Colonic mucosa (tissue), 4 donors: ENCODE measurements at places on chromosomes 7 and 10.

- peak; percentile 73 for DNase-seq
These were observed 202.9 kb downstream of the GRM3 start for GRCh38 chr7:86846494-86847190.

DNA sequence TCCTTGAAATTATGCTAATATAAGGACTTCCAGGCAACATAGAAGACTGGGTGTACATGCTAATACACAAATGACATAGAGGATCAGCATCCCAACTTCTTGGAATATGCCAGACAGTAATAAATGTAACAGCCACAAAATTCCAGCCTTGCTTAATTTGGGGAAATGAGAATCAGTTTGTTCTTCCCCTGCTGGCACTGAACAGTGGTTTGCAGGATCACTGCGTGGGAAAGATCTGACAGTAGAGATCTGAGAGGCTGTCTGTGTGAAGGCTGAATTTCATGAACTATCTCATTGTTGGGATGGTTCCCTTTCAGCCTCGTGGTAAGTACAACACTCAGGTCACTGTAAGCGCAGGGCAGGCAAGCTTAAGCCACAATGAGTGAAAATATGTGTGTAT, 1078.0 kb downstream of the LRMDA start:
- no peak for DNase-seq

GRCh38 chr10:129464251-129464650, 2.8 kb upstream of the MGMT start:
- no peak for DNase-seq

DNA sequence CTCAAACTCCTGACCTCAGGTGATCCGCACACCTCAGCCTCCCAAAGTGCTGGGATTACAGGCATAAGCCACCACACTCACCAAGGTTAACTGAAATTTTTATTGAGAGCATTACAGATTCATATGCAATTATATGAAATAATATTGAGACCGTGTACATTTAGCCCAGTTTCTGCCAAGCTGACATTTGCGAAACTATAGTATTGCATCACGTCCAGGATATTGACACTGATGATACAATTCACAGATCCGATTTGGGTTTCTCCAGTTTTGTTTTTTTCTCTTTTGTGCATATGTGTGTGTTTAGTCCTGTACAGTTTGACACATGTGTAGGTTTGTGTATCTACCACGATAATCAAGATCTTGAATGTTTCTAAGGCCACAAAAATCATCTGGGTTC, 627.9 kb upstream of the FOXK1 start:
- no peak for DNase-seq

GRCh38 chr10:124120410-124121061, 27.1 kb upstream of the CHST15 start:
- no peak for DNase-seq

DNA sequence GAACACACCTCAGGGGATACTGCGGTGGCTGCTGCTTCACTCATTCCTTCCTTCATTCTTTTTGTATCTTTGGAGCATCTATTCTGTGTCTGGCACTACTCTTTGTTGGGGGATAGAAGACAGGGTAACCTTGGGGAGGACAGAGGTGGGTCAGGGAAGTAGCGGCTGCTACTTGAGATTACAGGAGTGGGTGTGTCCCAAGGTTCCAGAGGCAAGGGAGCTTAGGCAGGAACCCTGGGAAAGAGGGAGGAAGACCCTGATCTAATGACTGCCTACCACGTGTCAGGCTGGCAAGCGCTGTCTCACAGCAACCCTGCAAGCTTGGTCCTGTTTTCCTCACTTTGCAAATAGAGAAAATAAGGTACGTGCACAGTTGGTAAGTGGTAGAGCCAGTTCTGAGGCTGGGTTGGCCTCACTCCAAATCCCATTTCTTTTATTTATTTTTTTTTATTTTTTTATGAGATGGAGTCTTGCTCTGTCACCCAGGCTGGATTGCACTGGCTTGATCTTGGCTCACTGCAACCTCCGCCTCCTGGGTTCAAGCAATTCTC, 985.9 kb upstream of the ZNF722 start:
- DNase-seq: no peak

GRCh38 chr10:60650378-60650800, 127.9 kb upstream of the CDK1 start:
- DNase-seq: no peak

GRCh38 chr7:19964246-19964645, 190.8 kb upstream of the TMEM196 start:
- DNase-seq: no peak

DNA sequence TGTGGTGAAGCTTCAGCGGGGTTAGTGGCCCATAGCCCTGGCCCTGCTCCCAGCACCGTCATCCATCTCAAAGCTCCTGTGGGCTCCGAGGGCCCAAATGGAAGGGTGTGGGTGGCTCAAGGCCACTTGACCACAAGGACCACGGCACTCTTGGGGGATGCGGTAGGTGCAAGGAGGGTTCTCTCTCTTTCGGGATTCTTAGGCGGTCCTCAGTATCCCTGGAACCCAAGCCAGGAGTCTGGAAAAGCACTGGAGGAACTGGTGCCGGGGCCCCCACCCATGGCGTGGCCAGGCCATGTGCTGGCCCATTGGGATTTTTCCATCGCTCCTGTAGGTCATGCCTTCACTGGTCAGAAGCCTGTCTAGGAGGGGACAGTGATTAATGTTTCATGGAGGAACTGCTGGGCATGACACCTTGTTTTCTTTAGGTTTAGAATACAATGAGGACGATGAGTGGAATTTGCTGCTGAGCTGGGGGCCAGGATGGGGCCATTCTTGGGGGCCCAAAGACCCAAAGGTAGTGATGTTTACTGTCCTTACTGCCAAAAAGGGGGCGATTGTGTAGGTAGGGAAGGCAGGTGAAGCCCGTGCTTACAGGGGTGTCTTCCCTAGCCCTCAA, 16.7 kb downstream of the AQP1 start:
- DNase-seq: peak; percentile 15

GRCh38 chr7:24725554-24726241, 31.6 kb downstream of the GSDME start:
- no peak for DNase-seq

- DNase-seq: no peak
These were observed 794 bp downstream of the PCGF6 start for GRCh38 chr10:103350175-103350516.

GRCh38 chr10:78802866-78803265, 265.9 kb upstream of the ZMIZ1 start:
- peak; percentile 32 for DNase-seq

DNA sequence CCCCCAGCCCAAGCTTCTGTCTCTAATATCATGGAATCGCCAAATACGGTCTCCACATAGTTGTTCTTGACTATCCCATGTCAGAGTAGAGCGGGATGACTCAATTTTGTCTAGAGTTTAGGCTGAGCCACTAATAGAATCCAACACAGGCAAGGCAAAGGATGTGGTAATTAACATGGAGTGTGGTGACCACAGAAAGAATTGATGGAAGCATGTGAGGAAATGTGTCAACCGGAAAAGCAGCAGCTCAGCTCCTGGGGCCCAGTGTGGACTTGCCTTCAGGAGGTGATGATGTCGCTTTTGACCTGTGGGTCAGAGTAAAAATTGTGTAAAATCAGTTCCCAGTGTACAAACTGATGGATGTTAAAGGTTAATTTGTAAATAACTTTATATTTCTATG, 139.3 kb upstream of the KLF6 start:
- DNase-seq: no peak

GRCh38 chr7:79471699-79472098, 18.2 kb upstream of the MAGI2 start:
- no peak for DNase-seq

DNA sequence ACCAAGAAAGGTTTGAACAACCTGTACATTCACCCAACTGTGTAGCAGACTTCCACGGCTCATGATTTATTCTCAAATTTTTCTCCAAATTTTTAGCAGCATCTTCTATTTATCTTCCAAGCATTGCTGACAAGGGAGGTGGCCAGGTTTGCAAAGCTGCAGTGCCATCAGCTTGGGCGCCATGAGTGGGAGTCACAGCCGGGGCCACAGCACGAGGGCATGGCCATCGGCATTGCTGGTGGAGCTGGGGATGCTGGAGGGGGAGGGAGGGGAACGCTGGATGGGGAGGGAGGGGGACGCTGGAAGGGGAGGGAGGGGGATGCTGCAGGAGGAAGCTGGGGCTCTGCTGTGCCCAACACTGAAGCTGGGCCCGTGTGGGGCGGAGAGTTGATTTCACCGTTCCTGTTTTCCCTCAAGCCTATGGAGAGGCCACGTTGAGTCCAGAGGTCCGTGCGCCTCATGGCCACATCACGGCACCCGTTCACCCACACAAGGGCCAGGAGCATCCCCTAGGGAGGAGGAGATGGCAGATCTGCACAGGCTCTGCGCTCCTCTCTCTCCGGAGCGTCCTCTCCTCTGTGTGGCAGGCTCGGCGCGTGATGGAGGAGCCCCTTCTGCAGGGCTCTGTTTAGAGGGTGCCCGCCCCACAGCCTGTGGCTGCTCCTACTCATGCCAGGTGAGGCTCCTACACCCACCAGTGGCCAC, 520.2 kb downstream of the DNAJB6 start:
- DNase-seq: no peak

- DNase-seq: peak; percentile 55
These were observed 91.0 kb upstream of the STRIP2 start for GRCh38 chr7:129343099-129343700.

- no peak for DNase-seq
These were observed 286.4 kb downstream of the WDR11 start for GRCh38 chr10:121137533-121137932.

DNA sequence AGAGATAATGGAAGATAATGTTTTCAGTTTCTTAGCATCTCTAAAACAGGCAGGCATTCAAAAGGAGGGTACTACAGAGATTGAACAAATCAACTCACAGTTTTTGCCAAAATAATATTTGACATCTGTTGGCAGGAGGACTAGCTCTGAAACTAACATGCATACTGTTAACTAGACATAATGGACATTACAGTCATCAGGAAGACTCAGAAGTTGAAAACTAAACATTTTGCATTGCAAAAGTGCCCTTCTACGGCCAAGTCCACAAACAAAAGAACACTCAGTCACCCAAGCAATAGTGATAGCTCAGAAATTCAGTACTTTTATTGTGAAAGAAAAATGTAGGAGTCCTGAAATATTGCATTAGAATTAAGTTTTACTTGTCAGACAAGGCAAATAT, 399.0 kb downstream of the HGF start:
- DNase-seq: no peak

DNA sequence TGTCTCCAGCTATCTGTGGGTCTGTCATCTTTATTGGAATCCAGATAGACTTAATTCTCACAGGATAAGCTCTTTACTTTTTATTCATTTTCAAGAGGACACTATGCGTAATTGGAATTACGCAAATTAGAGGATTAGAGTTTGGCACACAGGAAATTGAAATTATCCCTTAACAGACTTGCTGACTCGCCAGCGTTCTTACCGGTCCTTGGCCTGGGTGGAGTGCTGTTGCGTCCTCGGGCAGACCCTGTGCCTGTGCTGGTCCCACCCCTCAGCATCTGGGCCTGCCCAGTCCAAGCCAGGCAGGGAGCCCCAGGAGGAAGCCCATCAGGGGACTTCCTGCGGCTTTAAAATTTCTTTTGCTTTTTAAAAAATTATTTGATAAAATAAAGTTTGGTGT, 101.8 kb downstream of the MKI67 start:
- DNase-seq: no peak

GRCh38 chr10:32412499-32412853, 33.5 kb upstream of the CCDC7 start:
- no peak for DNase-seq
